ENCODE measurements at places on chromosomes 7 and 10. TPM values are rescaled to one million over a fixed set of nuclear protein-coding genes. Genes with fewer than 3 reads are reported as not detected.

DNA sequence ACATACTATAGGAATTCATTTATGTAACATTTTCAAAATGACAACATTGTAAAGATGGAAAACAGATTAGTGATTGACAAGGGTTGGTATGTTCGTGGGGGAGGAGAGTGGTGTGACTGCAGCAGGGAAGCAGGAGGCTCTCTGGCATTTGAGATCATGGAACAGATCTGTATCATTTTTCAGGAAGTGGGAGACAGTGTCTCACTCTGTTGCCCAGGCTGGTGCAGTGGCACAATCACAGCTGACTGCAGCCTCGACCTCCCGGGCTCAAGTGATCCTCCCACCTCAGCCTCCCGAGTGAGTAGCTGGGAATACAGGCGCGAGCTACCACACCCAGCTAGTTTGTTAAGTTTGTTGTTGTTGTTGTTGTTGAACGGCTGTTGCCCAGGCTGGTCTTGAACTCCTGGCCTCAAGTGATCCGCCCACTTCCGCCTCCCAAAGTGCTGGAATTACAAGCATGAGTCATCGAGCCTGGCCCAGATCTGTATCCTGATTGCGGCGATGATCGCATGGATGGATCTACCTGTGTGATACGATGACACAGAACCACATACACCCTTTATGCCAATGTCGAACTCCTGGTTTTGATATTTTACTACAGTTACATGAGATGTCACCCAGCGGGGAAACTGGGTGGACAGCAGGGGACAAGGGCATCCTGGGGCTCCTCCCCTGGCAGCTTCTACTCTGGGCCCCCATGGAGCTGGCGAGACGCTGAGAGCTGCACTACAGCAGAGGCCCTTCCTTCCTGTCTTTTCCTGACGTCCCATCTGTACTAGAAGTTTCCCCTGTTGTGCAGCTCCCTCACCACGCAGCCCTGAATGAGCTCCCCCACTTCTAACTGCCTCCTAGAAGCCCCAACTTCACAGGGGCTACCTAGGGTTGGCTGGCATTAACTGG is 12.3 kb upstream of the CYTH3 start:
- no peak for DNase-seq

GRCh38 chr10:124069341-124070264 is 23.8 kb downstream of the CHST15 start:
- no peak for DNase-seq

DNA sequence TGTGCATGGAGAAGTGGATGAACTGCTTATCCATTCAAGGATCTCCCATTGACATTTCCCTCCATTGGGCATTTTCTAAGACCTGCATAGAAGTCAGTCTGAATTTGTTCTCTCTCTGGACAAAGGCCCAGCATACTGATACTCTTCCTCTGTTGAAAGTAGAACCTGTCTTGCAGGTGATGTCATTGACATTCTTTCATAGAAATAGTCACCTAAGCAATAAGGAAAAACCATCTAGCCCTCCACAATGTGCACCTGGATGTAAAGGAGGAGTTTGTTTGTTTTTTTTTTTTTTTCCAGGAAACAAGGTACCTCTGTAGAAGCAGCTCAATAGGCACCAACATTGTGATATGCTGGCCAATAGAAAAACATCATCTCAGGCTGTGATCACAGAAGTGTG is 150.4 kb downstream of the DPY19L1 start:
- DNase-seq = no peak

- no peak for DNase-seq
These were observed at the start of gene RGS10 for GRCh38 chr10:119542357-119542987. TSS of gene RGS10 (minus strand) at chr10:119542719. CDS start at chr10:119542638, 81 bp downstream.

DNA sequence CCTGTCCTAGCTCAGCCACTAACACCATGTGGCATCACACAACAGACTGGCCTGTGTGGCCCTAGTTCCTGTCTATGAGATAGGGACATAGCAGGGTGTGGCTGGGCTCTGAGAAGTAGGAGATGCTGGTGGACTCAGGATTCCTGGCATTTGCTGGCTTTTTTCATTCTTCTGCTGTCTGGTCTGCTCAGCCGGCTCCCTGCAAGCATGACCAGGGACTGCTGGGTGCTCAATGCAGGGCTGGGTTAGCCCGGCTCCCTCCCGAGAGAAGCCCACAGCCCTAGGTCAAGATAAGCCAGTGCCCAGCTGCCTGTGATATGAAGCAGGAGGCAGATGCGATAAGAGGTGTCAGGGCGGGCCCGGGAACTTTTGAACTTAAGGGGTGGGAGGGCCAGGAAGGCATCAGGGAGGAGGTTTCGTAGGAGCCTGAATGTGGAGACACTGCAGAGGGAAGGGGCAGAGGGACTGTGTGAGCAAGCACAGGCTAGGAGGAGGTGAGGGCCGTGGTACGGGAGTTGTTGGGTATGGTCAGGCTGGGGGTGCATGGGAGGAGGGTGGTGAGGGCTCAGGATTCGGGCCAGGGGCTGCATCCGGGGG is 3.5 kb downstream of the AQP1 start:
- no peak for DNase-seq

- DNase-seq = peak; percentile 80
These were observed 10.5 kb downstream of the TMEM273 start for GRCh38 chr10:49177391-49178355.

DNA sequence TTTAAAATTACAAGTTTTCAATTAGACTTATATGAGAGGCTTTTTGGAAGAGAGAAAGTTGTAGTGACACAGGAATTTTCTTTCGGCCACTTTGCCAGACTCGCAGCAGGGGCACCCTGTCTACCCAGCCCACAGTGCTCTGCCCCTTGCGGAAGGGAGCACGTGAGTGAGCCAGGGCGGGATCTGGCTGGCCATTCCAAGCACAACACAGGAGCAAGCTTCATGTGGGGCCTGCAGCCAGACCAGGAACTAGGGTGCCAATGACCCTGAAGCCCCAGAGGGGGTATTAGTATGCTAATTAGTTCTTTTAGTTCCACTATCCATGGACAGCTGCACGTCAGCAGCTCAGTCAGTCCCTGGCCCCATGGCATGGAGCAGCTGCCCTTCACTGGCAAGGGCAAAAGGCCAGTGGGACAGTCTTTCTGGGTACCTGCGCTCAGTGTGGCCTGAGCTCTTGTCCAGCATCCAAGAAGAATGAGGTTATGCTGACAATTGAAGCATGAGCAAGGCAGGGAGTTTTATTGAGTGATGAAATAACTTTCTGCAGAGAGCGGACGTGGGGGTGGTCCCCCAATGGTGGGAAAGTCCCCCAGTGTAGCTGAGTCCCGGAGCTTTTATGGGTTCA is 251.1 kb upstream of the CSTF2T start:
- no peak for DNase-seq

- DNase-seq = no peak
These were observed 185.5 kb downstream of the CFTR start for GRCh38 chr7:117665368-117665767.

- no peak for DNase-seq
These were observed 47.3 kb downstream of the CREB3L2 start for GRCh38 chr7:137954614-137955013.

DNA sequence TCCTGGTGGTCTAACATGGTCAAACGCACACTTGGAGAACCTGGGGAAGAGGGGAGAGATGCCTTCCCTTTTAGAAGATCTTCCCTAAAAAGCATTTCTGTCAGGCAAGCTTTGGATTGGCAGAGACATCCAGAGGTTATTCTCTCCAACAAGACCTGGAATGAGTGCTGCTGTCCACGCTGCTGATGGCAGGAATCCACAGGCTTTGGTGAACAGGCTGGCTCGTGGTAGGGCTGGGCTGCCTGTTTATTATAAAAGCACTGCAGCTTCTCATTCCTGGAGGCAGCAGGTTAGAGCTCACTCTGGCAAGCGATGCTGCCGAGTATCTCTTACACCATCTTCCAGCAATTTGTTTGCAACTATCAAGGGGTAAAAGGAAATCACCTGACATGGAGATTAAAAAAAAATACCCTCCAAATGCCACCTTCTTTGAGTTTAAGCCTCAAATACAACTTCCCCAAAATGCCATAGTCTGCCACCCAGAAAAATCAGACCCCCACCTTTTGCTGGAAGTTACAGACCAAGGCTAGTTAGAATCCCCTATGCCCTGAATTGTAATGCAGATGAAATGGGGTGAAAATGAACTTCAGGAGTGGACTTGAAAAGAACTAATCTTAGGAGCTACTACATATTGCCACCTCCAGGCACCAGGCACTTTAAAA is 152.1 kb upstream of the KMT2E start:
- DNase-seq = no peak

DNA sequence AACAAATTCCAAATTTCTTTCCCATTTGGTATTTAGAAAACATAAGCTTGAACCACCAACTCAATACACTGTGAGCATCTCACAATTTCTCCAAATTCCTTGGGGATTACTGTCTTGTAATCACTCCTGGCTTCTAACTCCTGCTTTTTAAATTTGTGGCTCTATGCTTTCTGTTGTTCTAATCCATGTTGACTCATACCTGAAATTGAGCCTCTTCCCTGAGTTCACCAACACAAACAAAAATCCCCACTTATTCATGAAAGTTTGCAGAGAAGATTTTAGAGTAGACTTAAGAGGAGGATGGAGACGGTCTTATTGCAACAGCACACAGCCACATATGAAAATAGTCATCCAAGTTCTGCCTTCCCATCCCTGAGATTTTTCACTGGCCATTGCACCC is 252.5 kb downstream of the PTEN start:
- DNase-seq = no peak

DNA sequence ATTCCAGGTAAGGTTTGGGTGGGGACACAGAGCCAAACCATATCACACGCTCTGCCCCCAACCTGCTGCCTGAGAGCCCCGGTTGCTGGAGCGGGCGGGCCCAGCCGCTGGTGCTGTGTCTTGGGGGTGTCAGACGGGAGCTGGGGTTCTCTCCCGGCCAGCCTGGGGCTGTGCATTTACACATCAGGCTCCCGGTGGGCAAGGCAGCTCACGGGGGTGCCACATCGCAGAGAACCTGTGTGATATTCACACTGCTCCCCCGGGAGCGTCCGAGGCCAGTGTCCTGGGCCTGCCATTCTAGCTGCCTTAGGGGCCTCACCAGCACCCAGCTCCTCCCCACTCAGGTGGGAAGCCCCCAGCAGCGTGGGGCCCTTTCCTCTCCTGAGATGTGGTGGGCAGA is 35.6 kb upstream of the ADGRA1 start:
- no peak for DNase-seq

DNA sequence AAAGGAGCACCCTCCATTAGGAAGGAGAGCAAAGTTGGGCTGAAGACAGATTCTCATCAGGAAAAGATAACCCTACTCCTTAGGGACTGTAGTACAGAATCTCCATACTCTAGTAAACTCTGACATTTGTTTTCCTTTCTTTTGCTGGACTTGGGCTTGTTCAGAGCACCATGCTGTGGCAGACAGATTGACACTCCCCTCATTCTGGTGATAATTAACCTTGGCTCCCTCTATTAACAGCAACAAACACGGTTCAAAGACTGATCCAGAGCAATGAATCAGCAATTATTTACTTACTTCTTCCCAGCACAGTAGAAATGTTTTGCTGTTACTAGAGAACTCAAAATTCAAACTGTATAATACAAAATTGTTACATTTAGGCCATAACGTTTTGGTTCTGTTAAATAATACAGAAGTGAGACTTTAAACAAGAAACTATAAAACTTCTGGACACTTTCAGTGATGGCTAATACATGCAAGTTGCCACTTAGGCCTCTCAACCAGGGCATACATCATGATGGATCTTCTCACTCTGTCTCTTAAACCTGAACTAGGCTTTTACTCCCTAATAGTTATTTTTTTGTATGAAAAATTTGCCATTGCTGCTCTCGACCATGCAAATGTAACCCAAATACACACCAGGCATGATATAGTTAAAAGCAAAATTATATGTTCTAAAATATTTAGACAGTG is 639.0 kb downstream of the IPMK start:
- DNase-seq = no peak

GRCh38 chr10:34133406-34133805 is 681.7 kb downstream of the PARD3 start:
- DNase-seq = peak; percentile 81

The CAMK1D gene
- 8.4 TPM for total RNA-seq

The ANKRD7 gene
- total RNA-seq = 0.83 TPM

The RAB19 gene
- total RNA-seq = not detected

The FRMPD2 gene
- total RNA-seq = not detected

The AS3MT gene
- 9.3 TPM for total RNA-seq

The NUDT13 gene
- 1.3 TPM for total RNA-seq

The MAT1A gene
- not detected for total RNA-seq

The FAM204A gene
- 78.7 TPM for total RNA-seq
